Epithelial cell of esophagus (primary cell): ENCODE measurements at places on chromosomes 16 and 17.

- no peak for DNase-seq
Observed at GRCh38 chr17:56521414-56522141, 71.9 kb upstream of the NOG start.

DNA sequence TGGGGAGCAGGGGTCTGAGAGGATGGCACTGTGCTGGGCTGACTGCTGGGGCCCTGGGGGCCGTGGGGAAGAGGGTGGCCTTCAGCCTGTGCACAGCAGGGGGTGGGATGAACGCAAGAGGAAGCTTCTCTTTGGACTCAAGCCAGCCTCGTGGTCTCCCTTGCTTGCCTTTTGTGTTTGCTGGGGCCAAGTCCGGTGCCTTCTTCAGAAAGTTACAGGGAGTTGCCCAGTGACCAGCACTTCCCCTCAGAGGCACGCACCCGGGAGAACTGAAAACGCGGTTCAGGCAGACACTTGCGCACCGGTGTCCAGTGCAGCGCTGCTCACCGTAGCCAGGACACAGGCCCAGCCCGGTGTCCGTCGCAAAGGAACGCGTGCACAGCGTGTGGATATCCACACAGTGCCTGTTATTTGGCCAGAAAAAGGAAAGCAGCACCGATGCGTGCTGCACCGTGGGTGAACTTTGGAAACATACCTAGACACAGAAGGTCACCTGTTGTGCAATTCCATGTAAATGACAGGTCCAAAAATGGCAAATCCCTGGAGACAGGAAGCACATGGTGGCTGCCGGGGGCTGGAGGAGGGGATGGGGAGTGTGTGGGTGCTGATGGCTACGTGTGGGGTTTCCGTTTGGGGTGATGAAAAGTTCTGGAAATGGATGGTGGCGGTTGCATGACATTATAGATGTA, 29.4 kb upstream of the NUDT16L1 start:
- DNase-seq: no peak

GRCh38 chr17:35998756-35999155, 2.6 kb downstream of the CCL15 start:
- no peak for DNase-seq

- no peak for DNase-seq
Observed at GRCh38 chr17:27630607-27631410, at the start of gene LGALS9. Gene LGALS9, plus strand, starts transcription at chr17:27631188. Its CDS starts 78 bp downstream, at chr17:27631266.

DNA sequence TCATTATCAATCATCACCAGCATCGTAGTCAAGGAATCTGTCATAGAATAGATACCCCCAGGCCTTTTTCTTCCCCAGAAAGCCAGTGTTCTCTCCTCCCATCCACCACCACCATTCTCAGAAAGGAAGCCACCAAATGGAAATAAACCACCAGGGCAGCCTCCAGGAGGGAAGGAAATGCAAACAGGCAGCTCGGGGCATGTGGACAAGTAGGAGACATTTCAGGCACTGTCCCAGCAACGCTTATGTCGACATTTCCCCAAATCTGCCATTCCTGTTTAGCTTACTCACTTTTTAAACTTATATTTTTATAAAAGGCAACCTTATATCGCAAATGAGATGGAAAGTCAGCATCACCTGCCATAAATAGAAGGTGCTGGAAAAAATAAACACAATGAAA, 15.8 kb downstream of the EMP2 start:
- DNase-seq: no peak

- DNase-seq: no peak
Observed at GRCh38 chr17:77677211-77677610, 281.3 kb upstream of the TNRC6C start.

- peak; percentile 70 for DNase-seq
Observed at GRCh38 chr16:67240506-67240905, 6.8 kb downstream of the FHOD1 start.

DNA sequence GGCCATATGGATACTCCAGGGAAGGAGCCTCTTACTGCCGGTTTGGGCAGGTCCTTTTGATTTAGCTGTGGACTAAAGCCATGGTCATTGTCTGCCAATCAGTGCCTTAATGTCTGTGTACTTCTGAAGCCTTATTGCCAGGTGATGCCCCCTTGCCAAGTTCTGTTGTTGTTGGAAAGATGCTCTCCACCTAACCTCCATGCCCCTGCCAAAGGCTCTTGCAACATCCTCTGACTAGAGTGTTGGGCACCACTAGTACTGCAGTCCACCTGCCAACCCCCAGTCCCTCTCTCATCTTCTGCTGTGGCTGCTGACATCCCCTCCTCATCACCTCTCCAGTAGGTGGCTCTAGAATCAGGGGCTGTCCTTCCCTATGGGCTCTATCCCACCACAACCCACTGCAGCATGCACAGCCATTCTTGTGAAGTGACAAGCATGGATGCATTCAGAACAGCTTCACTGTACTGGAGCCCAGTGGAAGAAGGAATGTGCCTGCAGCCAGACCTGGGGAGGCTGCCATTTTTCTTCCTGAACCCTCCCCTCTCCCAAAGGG, 375.3 kb upstream of the CDH5 start:
- no peak for DNase-seq

DNA sequence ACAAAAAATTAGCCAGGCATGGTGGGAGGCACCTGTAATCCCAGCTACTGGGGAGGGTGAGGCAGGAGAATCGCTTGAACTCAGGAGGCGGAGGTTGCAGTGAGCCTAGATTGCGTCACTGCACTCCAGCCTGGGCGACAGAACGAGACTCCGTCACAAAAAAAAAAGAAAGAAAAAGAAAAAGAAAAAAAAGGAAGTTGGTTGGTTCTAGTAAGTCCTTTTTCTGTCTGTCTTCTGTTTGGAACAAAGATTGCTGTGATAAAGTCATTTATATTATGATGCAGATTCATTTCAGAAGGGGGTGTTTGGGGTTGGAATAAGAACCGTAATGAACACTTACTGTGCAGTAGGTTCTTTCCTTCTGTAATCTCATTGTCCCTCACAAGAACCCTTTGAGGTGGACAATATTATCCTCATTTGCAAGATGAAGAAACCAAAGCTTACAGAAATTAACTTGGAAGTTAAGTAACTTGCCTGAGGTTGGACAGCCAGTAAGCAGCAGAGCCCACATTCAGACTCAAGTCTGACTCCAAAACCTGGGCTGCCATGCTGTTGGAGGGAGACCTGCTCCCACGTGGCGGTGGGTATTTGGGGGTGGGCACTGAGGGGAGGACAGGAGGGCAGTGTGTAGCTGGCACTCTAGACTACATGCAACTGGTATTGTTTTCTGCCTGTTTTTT, 10.3 kb downstream of the MINK1 start:
- DNase-seq: no peak

DNA sequence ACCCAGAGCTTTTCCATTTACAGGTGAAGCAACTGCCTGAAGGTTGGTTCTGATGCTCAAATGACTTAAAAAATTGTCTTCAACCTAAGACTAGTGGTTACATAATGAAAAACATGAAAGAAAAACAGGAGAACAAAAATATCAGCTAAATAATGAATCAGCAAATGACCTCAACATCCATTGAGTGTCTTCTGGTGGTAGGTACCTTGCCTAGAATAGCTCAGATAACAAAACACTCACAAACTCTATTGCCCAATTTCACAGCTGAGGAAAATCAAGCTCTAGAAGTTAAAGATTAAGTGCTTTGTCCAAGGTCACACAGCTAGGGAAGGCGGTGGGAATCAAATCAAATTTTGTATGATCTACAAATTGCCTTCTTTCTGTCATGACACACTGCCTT, 304.6 kb upstream of the CDH11 start:
- no peak for DNase-seq

GRCh38 chr16:31464781-31465260, 5.5 kb downstream of the ARMC5 start:
- DNase-seq: no peak

DNA sequence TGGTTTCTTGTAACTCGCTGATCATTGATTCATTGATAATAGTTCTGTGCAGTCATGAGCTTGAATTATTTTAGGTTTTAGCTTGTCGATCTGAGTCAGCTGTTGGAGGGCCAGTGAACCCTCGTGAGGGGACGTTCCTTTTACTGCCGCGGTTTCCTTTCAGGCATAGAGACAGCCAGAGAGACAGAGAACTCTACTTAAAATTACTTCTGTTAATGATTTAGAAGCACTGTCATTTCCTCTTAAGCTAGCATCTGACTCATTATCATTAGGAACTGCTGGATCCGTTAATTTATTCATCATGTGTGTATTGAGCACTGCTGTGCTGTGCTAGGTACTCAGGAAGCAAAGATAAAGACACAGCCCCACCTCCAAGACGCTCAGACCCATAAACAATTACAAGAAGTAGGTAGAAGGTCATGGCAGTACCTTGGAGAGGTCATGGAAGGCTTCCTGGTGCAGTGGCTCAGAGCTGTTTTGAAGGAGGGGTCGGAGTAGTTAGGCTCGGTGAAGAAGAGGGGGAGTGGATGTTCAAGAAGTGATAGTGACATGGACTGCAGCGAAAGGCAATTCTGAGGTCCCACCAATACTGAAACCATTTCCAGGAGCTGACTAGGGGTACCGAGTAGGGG, 3.3 kb downstream of the PGS1 start:
- DNase-seq: peak; percentile 29

GRCh38 chr17:75060434-75061054, 13.5 kb downstream of the KCTD2 start:
- no peak for DNase-seq

GRCh38 chr17:56937687-56938086, 23.2 kb downstream of the COIL start:
- no peak for DNase-seq

DNA sequence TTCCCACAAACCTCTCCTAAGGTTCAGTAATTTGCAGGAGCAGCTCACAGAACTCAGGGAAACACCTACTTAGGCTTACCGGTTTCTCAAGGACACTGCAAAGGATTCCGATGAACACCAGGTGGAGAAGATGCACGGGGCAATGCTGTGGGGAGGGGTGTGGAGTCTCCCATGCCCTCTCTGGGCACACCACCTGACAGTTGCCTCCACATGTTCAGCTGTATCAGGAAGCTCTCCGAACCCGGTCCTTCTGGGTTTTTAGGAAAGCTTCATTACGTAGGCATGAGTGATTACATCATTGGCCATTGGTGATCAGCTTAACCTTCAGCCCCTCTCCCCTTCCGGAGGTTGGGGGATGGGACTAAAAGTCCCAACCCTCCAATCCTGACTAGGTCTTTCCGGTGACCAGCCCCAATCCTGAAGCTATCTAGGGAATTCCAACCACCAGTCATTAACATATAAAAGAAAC, 21.6 kb downstream of the C17orf58 start:
- DNase-seq: no peak

DNA sequence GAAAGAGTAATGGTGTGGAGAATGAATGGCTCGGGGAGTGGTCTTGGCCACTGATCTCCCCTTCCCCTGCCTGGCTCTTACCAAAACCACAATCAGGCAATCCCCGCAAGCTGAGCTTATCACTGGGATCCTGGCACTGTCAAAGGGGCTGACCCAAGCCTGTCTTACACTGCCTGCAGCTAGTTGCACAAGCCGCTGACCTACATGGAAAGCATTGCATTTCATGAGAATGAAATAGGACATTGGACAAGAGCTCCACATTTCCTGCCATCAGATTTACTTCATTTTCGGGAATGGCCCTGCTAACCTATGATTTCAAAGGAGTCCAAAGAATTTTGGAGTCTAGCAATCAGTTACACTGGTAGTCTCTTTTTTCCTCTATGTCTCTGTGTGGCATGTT, 146.4 kb downstream of the PCTP start:
- no peak for DNase-seq

DNA sequence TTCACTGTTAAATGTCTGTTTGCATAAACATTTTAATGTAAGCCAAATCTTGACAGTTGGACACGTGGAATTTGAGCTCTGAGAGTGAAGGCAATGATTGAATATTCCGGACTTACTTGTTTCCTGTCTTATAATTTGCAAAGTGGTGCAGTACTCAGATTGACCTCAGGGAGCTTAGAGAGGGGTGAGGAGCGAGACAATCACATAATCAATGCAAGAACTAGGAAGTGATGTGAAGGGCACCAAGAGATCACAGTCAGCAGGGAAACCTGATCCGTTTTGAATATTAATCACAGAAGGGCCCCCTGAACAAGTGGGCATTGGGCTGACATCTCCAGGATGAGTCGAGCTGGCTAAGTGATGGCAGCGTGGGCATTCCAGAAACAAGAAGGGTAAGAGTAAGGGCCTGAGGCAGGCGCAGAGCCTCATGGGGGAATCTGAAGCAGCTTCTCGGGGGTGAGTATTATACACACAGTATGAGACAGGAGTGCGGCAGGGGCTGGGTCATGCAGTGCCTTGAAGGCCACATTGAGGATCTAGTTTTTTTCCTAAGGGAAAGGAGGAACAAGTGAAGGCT, 26.1 kb downstream of the TEX2 start:
- no peak for DNase-seq

DNA sequence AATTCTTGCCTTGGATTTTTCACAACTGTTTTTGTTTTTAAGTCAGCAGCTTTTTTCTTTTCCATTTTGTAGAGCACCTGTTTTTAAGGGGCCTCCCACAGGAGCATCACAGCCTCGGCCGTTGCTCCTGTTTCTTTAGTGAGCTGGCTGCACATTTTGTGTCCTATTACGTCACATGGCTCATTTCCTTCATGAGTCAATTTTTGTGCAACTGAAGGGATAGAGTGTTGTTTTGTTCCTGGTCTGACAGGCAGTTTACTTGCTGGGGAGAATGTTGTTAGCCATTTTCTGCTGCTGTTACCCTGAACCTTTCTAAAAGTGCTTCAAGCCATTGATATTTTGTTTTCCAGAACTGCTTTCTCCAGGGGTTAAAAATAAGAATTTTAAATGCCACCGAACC, 45.0 kb upstream of the CRISPLD2 start:
- DNase-seq: peak; percentile 83

GRCh38 chr17:34423978-34424813, 61.2 kb upstream of the CCL1 start:
- DNase-seq: no peak

- peak; percentile 79 for DNase-seq
Observed at GRCh38 chr16:23060458-23061320, 88.6 kb downstream of the USP31 start.

GRCh38 chr17:81277421-81277820, 17.7 kb downstream of the SLC38A10 start:
- DNase-seq: no peak

- DNase-seq: no peak
Observed at GRCh38 chr16:89285381-89285780, 67.9 kb downstream of the ZNF778 start.

DNA sequence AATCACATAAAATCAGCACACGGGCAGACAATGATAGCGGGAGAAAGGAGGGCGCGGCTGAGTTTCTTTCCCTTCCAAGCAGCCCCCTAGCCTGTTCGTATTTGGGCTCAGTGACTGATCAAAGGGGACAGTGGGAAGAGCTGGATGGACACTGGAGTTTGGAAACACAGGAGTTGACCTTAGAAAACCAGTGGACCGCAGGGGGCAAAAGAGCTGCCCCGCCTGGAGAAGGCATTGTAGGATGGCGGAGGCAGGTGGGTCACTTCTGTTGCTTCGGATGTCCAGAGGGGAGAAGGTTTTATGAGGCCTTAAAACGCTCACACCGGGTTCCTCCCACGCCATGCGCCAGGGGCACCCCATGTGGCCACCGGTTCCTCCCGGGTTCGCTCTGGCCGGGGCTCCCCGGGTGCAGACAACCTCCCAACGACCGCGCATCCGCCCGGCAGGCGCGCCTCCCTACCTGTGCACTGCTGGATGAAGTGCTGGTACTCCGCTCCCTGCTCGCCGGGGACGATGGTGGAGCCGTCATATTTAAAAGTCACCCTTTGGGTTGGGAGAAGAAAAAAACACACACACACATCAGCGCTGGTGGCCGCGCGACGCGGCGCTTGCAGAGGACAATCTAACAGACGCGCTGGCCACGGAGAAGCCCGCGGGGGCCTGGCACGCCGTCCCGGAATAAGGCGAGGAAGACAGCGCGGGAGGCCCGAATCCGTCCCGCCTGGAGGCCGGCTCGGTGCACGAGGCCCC, 662 bp downstream of the COTL1 start:
- peak; percentile 50 for DNase-seq

GRCh38 chr16:35140293-35140986, 1681.0 kb downstream of the TP53TG3F start:
- no peak for DNase-seq
